Left renal cortex interstitium (tissue), 4 donors: ENCODE measurements at places on chromosomes 13 and 19. TPM values are rescaled to one million over a fixed set of nuclear protein-coding genes. Genes with fewer than 3 reads are reported as not detected.

ZNF418 gene
- polyA plus RNA-seq: 19.6 TPM

SAE1 gene
- polyA plus RNA-seq: 127 TPM

NOTCH3 gene
- polyA plus RNA-seq: 121 TPM

KIR2DL4 gene
- not detected for polyA plus RNA-seq

FBXW9 gene
- polyA plus RNA-seq: 18.8 TPM

UBE2L5 gene
- 0.70 TPM for polyA plus RNA-seq

CGB5 gene
- polyA plus RNA-seq: not detected

CATSPERD gene
- polyA plus RNA-seq: not detected

VSTM2B gene
- 1.2 TPM for polyA plus RNA-seq

TMEM190 gene
- 0.40 TPM for polyA plus RNA-seq

SCN1B gene
- 0.41 TPM for polyA plus RNA-seq

LGALS4 gene
- polyA plus RNA-seq: 3.0 TPM

GRIK5 gene
- polyA plus RNA-seq: 33.9 TPM

RASIP1 gene
- 12.6 TPM for polyA plus RNA-seq

DIRAS1 gene
- polyA plus RNA-seq: 2.5 TPM

CEACAM1 gene
- 10.0 TPM for polyA plus RNA-seq

LMTK3 gene
- polyA plus RNA-seq: 1.9 TPM
